ENCODE measurements at places on chromosomes 1 and 21. TPM values are rescaled to one million over a fixed set of nuclear protein-coding genes. Genes with fewer than 3 reads are reported as not detected.

GRCh38 chr1:87515781-87516180 is 187.1 kb downstream of the LMO4 start:
- no peaks in the 10 kb centered on the region for H3K27me3 ChIP-seq
- H3K27ac ChIP-seq = no peak overlapping the region
- no peaks in the 10 kb centered on the region for H3K36me3 ChIP-seq
- no peak overlapping the region for H3K4me3 ChIP-seq
- no peak for DNase-seq

DNA sequence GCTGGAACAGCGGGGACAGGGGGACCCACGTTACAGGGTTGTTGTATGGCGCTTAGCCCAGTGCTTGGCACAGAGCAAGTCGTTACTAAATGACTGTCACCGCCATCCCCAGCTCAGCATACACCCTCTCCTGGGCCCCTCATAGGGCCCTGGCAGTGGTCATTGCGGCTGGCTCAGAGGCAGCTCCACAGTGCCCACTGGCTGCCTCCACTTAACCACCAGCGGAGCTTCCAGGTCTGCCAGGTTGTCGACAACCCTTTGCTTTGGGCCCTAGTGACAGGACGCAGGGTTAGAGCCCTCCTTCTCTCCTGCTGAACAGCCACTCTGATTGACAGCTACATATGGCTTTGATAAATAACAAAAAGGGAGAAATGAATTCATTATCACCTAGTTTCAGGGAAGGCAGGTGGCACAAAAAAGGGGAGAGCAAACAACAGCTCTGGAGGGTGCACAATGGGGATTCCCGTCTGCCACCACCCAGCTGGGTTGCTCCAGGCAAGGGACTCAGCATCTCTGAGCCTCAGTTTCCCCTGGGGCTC is 4.8 kb downstream of the EFHD2 start:
- H3K4me3 ChIP-seq = no peak overlapping the region
- H3K27ac ChIP-seq = no peak overlapping the region
- H3K27me3 ChIP-seq = peaks cover 7% of the 10 kb centered on the region
- H3K36me3 ChIP-seq = no peaks in the 10 kb centered on the region

GRCh38 chr1:50930193-50930592 is 29.9 kb downstream of the FAF1 start:
- no peak overlapping the region for H3K27ac ChIP-seq
- H3K4me1 ChIP-seq = no peaks in the 10 kb centered on the region
- no peak overlapping the region for H3K4me3 ChIP-seq
- peaks cover 12% of the 10 kb centered on the region for H3K36me3 ChIP-seq
- no peaks in the 10 kb centered on the region for H3K27me3 ChIP-seq

DNA sequence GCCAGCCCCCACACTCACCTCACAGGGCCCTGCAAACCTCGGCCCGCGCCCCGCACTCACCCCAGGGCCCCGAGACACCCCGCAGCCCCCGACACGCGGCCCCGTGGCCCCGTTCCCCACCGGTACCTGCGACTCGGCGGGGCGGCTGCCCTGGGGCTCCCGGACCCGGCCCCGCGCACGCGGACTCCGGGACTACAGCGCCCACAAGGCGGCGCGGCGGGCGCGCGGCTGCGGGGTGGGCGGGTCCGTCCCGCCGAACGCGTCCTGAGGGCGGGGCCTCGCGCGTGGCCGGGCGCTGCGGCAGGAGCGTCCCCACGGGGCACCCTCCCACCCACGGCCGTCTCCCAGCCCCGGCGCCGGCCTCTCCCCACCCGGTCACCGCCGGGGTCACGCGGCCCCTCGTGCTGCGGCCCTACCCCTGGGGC is at the start of gene SLC19A1:
Gene SLC19A1, minus strand, starts transcription at position 199 of the 425 bp plus-strand sequence. CDS start 4,481 bp downstream, outside the sequence.
- no peaks in the 10 kb centered on the region for H3K36me3 ChIP-seq
- H3K4me1 ChIP-seq = peaks cover 4% of the 10 kb centered on the region
- no peak within 1 kb of the TSS for H3K27ac ChIP-seq
- H3K4me3 ChIP-seq = peak within 1 kb of the TSS; percentile 86
- no peaks in the 10 kb centered on the region for H3K27me3 ChIP-seq

DNA sequence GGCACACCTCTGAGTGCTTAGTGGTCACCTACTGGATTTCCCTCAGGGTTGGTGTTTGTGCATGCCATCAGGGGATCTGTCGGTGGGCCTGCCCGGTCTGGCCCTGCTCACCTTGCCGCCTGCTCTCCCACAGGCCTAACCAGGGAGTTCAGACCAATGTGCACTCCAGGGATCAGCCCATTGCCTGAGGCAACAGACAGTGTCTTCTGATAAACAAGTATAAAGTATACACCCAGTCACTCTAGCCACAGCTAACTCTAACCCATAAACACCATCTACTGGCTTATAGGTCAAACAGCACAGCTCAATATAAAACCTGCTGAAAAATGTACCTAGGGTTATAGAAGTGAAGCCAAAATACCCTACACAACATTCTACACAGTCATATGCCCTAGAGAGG is 1300.0 kb downstream of the PLA2G4A start:
- no peak overlapping the region for H3K27ac ChIP-seq
- no peaks in the 10 kb centered on the region for H3K36me3 ChIP-seq
- DNase-seq = no peak
- no peaks in the 10 kb centered on the region for H3K27me3 ChIP-seq

DNA sequence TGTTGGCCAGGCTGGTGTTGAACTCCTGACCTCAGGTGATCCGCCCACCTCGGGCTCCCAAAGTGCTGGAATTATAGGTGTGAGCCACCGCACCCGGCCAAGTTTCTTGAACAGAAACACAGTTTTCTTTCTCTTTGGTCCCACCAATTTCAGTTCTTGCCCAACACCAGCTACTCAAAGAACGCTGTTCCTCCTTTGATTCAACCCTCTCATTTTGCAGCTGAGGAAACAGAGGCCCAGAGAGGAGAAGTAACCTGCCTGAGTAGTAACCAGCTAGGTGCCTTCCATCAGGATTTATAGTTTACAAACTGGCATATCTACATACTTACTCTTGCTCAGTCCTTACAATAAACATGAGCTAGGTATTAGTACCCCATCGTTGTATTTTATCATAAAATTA is 119.9 kb downstream of the SYF2 start:
- peaks cover 7% of the 10 kb centered on the region for H3K4me1 ChIP-seq
- H3K27ac ChIP-seq = no peak overlapping the region
- H3K27me3 ChIP-seq = peaks cover 12% of the 10 kb centered on the region
- H3K36me3 ChIP-seq = no peaks in the 10 kb centered on the region

DNA sequence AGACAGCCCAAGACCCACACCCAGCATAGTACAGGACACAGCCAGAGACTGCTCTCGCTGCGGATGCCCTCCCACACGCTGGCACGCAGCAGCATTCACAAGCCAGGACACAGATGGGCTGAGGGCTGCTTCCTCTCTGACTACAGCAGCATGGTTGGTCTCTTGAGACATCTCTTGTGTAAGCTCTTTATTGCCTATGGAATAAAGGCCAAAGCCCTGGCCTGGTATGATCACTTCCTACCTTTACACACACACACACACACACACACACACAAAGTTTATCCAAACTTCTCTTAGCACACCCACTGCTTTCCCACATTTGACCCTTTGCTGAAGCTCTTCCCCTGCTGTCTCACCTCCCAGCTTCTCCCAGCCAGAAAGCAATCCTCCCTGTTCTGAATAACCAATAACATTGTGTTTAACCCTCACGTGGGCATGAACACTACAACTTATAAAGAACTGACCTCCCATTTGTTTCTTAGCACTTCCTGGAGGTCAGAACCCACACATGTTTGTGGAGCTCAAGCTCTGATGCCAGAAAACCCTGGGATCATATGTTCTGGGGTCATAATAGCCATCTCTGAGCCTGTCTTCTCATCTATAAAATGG is 1.2 kb upstream of the LUZP1 start:
- H3K4me3 ChIP-seq = peak overlapping the region; percentile 99
- peaks cover 4% of the 10 kb centered on the region for H3K27me3 ChIP-seq
- H3K27ac ChIP-seq = peak overlapping the region; percentile 84

- H3K27ac ChIP-seq = no peak overlapping the region
- H3K36me3 ChIP-seq = no peaks in the 10 kb centered on the region
- H3K27me3 ChIP-seq = no peaks in the 10 kb centered on the region
- H3K4me3 ChIP-seq = no peak overlapping the region
- DNase-seq = no peak
These were observed 12.2 kb downstream of the TMEM53 start for GRCh38 chr1:44661781-44662682.

DNA sequence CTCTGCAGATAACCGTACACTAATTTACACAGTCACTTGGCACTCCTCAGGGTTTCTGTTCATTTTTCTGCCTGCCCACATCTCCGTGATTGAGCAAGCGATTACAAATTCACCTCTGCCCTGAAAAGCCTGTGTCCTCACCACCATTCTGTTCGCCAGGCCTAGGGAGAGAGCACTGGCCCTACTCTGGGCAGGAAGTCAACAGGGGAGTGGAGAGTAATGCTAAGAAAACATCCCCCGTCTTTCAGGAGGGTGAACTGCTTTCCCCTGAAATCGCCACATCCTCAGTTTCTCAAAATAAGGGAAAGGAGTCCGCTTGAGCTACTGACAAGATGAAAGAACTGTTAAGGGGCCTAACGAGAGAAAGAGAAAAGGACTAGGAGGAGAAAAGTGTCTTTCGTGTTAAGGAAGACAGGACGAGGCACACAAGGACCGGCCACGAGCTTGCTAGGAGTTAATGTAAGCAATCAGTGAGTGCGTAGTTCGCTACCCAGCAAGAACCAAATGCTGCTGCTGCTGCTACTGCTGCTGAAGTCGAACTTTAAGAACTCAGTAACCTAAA is 632 bp downstream of the PEX19 start:
- peak overlapping the region; percentile 100 for H3K4me3 ChIP-seq
- H3K4me1 ChIP-seq = peaks cover 27% of the 10 kb centered on the region
- peaks cover 14% of the 10 kb centered on the region for H3K36me3 ChIP-seq
- peak overlapping the region; percentile 96 for H3K27ac ChIP-seq

GRCh38 chr1:39692152-39693074 is 1.2 kb upstream of the HPCAL4 start:
- DNase-seq = no peak
- H3K4me3 ChIP-seq = peak overlapping the region; percentile 72
- H3K27ac ChIP-seq = no peak overlapping the region
- H3K4me1 ChIP-seq = peaks cover 3% of the 10 kb centered on the region

- DNase-seq = no peak
- H3K4me1 ChIP-seq = peaks cover 5% of the 10 kb centered on the region
- no peaks in the 10 kb centered on the region for H3K27me3 ChIP-seq
- no peak overlapping the region for H3K4me3 ChIP-seq
These were observed 274.4 kb downstream of the NTNG1 start for GRCh38 chr1:107415241-107415640.

DNA sequence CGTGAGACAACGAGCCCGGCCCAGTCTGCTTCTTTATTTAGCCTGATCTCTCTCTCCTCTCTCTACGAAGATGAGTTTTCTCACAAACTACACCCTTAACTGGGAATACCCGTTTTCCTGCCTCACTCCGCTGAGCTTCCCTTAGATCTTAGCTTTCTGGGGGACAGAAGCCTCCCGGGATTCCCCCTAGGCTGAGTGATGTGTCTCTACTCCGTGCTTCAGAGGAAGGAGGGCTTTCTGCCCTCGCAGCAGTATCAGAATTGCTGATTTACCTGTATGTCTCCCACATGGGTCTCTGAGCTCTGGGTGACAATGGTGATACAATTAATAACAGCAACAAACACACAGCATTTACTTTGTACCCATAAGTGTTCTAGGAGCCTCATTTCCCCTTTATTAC is 1.0 kb downstream of the ZBTB17 start:
- peaks cover 10% of the 10 kb centered on the region for H3K36me3 ChIP-seq
- H3K27me3 ChIP-seq = no peaks in the 10 kb centered on the region
- H3K4me1 ChIP-seq = peaks cover 20% of the 10 kb centered on the region
- peak overlapping the region; percentile 70 for H3K27ac ChIP-seq
- H3K4me3 ChIP-seq = peak overlapping the region; percentile 91
- DNase-seq = no peak

GRCh38 chr1:192576190-192577144 is 894 bp downstream of the RGS1 start:
- H3K27me3 ChIP-seq = no peaks in the 10 kb centered on the region
- H3K4me3 ChIP-seq = no peak overlapping the region
- H3K4me1 ChIP-seq = peaks cover 22% of the 10 kb centered on the region
- no peak overlapping the region for H3K27ac ChIP-seq

GRCh38 chr1:207856276-207857023 is 54.5 kb downstream of the CD34 start:
- no peaks in the 10 kb centered on the region for H3K36me3 ChIP-seq
- H3K27me3 ChIP-seq = no peaks in the 10 kb centered on the region
- no peak overlapping the region for H3K27ac ChIP-seq
- no peak for DNase-seq

DNA sequence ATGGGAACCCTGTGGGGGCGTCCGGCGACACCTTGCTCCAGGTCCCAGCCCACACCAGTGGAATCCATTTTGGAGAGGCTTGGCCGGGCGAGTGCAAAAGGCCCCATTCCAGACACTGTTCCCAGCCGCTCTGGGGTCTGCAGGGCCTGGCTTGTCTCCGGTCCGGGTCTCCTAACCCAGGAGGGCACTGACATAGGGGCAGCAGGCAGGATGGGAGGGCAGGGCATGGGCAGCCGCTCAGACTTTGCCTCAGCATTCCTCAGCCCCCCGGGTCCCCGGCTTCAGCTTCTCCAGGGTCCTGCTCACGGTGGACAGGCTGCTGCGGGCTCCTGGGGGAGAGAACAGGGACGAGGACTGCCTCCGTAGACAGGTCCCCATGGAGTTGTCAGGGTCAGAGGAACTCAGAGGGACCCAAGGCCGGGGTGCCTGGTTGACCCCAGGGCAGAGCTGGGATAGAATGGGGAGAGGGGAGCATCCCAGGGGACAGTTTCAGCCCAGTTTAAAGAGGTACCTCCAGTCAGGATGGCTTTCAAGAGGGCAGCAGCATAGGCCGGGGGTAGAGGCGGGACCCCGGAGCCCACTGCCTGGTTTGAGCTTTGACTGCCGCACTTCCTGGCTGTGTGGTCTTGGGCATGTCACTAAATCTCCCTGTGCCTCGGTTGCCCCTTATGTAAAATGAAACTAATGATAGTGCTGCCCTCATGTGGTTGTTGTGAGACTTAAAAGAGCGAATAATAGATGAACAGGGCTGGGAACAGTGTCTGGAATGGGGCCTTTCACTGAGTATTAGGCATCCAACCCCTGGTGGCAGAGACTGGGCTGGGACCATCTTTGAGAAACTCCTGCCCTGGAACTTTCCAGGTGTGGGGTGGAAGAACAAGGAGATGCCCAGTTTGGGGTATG is 3.7 kb downstream of the KNCN start:
- H3K4me3 ChIP-seq = no peak overlapping the region
- no peak overlapping the region for H3K27ac ChIP-seq
- DNase-seq = no peak
- no peaks in the 10 kb centered on the region for H3K36me3 ChIP-seq

DNA sequence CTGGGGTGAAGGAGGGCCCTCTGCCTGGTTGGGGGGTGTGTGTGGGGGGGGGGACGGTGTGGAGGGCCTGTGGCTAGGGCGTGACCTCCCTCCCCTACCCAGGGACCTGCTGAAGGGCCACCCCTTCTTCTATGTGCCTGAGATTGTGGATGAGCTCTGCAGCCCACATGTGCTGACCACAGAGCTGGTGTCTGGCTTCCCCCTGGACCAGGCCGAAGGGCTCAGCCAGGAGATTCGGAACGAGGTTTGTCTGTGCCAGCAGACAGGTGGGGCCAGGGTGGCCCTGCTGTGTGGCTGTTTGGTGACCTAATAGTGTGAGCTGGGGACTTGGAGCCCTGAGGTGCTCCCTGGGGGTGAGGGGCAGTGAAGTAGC is 43.9 kb downstream of the COQ8A start:
- no peak overlapping the region for H3K4me3 ChIP-seq
- H3K27me3 ChIP-seq = no peaks in the 10 kb centered on the region
- H3K36me3 ChIP-seq = peaks cover 6% of the 10 kb centered on the region

BLACAT1 gene
- total RNA-seq = 6.8 TPM

S100A8 gene
- total RNA-seq = 678 TPM

CHD5 gene
- 3.0 TPM for total RNA-seq

FAM76A gene
- total RNA-seq = 12.3 TPM

C1orf74 gene
- total RNA-seq = 3.6 TPM

Measured in type B pancreatic cell (in vitro differentiated cells).